ENCODE measurements at places on chromosomes 6 and 20. TPM values are rescaled to one million over a fixed set of nuclear protein-coding genes. Genes with fewer than 3 reads are reported as not detected.

VSX1 gene
- total RNA-seq, result not detected

MAN1A1 gene
- total RNA-seq, result 46.5 TPM

TMEM244 gene
- not detected for total RNA-seq

LIME1 gene
- 13.8 TPM for total RNA-seq

CEP85L gene
- 20.6 TPM for total RNA-seq

TGM3 gene
- 0.13 TPM for total RNA-seq

SNAI1 gene
- total RNA-seq, result 9.7 TPM

LHFPL5 gene
- not detected for total RNA-seq

DPPA5 gene
- total RNA-seq, result not detected

SRMS gene
- not detected for total RNA-seq

SLA2 gene
- total RNA-seq, result 0.18 TPM

ELOVL4 gene
- 3.6 TPM for total RNA-seq

IMPG1 gene
- not detected for total RNA-seq

PDE7B gene
- 16.5 TPM for total RNA-seq

EFCAB8 gene
- 0.51 TPM for total RNA-seq

SCGN gene
- not detected for total RNA-seq

HLA-DQA1 gene
- not detected for total RNA-seq

SLPI gene
- not detected for total RNA-seq

DEF6 gene
- total RNA-seq, result 9.3 TPM

SLC22A1 gene
- 2.4 TPM for total RNA-seq

RAET1E gene
- not detected for total RNA-seq

DCDC2 gene
- total RNA-seq, result 1.4 TPM

LPA gene
- 2.0 TPM for total RNA-seq

TMEM239 gene
- total RNA-seq, result not detected

FAM83B gene
- 12.2 TPM for total RNA-seq

SMAP1 gene
- 24.8 TPM for total RNA-seq

ARHGAP40 gene
- total RNA-seq, result 0.54 TPM

PKIB gene
- 44.7 TPM for total RNA-seq

OOEP gene
- not detected for total RNA-seq

WFDC5 gene
- not detected for total RNA-seq

HUS1B gene
- total RNA-seq, result 1.0 TPM

SLC22A3 gene
- total RNA-seq, result 1.2 TPM

EIF6 gene
- 104 TPM for total RNA-seq

TINAG gene
- not detected for total RNA-seq

GSTA2 gene
- total RNA-seq, result not detected

FAM83C gene
- total RNA-seq, result not detected

BMP6 gene
- 3.6 TPM for total RNA-seq

SYTL3 gene
- total RNA-seq, result 6.1 TPM

PNPLA1 gene
- 0.14 TPM for total RNA-seq

FNDC1 gene
- total RNA-seq, result 0.40 TPM

SOX18 gene
- total RNA-seq, result 0.34 TPM

UFL1 gene
- 39.4 TPM for total RNA-seq

C6orf118 gene
- not detected for total RNA-seq

PLA2G7 gene
- 0.49 TPM for total RNA-seq

THBD gene
- total RNA-seq, result 0.82 TPM

All from mesothelial cell of epicardium (in vitro differentiated cells).